ENCODE measurements at places on chromosomes 7 and 10.

DNA sequence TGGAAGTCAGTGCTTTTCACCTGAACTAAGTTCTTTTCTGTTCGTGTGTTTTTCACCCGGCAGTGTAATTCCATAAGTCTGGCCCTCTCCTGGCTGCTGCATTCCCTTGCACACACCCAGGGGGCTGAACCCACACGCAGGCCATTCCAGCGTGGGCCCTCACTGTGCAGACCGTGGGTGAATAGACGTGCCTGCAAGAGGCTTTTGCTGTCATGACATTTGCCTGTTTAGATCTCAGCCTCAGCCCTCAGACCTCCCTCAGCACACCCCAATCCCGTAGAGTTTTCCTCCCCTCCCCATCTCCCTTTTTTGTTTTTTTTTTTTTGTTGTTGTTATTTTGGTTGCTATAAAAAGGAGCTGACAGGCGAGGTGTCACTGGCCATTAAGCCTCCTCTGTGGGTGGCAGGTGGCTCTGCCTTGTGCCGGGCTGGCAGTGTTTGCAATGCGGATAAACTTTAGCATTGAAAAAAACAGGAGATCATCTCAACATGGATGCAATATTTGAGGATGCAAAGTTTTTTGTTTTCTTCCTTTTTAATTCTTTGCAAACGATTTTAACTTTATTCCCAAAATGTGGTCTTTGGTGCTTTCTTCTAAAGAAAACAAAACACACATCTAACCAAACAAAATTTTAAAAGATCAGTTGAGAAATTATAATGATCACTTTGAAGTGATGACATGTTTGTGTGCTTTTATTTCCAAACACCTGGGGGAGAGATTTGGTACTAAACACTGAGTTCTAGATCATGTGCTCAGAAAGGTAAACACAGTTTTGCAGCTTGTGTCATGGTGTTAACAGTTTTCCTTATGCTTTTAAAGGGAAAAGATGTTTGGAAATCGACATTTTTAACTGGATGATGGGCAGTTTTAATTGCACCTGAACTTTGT lies 58.8 kb downstream of the WDR37 start:
- no peak for DNase-seq

- no peak for DNase-seq
Observed at GRCh38 chr7:129721068-129721467, 109.5 kb downstream of the NRF1 start.

GRCh38 chr10:62010366-62010765 lies 108.9 kb downstream of the ARID5B start:
- DNase-seq, result no peak

- no peak for DNase-seq
Observed at GRCh38 chr10:43825421-43825820, 176.7 kb upstream of the ZNF32 start.

DNA sequence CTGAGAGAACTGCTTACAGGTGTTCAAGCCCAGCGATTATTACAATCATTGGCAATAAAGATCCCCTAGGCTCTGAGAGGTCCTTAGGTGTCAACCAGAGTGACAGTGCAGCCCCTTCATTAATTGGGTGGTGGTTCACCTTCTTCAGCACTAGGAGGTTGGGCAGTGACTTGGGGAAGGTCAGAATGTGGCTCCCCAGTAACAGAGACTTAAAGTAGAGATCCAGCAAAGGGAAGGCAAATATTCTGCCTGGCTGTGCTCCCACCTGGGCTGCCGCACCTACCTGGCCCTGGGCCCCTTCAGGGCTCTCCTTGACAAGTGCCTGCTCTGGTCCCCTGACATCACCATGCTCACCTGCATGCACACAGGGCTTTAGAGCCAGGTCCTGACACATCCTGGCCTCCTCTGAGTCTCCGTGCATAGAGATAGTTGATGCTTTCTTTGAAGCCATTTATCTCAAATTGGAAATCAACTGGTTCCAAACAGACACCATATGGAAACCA lies 1.9 kb downstream of the CLRN3 start:
- DNase-seq, result no peak

DNA sequence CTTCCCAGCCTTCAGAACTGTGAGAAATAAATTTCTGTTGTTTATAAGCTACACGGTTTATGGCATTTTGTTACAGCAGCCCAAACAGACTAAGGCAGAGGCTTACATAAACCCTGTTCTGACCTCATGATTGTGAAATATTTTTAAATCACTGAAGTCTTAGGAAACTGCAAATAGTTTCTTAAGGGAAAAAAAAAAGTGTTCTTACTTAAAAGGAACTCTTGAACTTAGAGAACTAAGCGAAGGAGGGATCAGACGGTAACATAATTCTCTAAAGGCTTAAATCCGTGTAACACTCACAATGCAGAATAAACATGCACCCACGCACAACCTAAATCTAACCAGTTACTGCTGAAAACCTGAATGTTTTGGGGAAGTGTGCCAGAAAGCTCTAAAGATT lies 749.1 kb upstream of the LRRTM3 start:
- no peak for DNase-seq

DNA sequence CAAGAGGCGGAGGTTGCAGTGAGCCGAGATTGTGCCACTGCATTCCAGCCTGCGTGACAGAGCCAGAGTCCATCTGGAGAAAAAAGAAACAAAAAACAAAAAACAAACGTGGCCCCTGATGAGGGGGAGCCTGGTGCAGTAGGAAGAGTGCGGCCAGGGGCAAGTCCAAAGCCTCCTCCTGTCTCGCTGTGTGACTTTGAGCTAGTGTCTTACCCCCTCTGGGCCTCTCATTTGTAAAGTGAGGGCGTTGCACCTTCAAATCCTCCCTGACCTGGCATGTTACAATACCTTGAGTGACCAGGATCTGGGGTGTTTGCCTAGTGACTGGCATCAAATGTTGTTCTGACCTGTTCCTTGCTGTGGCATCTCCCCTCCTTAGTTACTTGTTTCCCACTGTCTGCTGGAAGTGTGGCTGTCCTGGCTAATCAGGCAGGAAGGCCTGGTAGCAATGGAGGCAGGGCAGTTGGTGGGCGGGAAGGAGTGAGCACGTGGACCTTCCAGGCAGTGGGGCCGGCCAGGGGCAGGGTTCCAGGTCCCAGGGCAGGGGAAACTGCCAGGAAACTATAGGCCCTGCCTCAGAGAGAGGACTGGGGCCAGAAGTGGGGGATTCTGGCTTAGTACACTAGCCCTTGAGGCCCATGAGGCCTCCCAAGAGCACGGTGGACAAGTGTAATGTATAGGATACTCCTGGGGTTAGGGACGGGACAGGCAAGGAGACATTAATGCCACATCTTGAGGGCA lies 24.5 kb upstream of the GOLGA7B start:
- DNase-seq, result no peak

DNA sequence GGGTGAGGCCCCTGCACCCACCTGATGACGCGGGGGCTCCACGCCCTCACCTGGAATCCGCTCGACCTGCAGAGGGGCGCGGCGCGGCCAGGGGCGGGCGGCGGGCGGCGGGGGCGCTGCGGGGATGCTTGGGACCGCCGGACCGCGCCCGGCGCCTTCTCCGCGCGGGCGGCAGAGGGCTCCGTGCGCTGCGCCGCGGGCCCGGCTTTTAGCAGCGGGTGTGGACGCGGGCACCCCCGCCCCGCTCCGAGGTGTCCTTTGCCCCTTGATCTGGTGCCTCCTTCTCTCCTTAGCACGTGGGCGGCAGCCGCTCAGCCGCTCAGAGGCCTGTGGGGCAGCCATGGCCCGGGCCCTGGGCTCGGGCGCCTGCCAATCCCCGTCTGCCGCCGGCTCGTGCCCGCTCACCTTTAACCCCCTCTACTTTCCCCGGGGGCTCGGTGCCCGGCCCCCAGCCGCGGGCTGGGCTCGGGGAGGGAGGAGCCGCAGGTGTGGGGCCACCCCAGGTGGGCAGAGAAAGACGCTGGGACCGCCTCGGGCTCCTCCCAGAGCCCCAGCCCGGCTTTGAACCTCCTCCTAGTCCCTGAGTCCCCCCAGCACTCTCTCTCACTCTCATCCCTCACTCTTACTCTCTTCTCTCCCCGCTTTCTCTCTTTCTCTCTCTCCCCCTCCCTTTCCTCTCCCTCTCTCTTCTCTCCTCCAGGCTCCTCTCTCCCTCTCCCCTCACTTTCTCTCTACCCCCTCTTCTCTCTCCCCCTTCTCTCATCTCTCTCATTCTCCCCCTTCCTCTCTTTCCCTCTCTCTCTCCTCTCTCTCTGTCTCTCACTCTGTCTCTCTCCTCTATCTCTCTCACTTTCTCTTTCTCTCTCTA lies 19.7 kb upstream of the VPS37D start:
- no peak for DNase-seq

GRCh38 chr7:155247479-155248365 lies 50.0 kb upstream of the INSIG1 start:
- no peak for DNase-seq

DNA sequence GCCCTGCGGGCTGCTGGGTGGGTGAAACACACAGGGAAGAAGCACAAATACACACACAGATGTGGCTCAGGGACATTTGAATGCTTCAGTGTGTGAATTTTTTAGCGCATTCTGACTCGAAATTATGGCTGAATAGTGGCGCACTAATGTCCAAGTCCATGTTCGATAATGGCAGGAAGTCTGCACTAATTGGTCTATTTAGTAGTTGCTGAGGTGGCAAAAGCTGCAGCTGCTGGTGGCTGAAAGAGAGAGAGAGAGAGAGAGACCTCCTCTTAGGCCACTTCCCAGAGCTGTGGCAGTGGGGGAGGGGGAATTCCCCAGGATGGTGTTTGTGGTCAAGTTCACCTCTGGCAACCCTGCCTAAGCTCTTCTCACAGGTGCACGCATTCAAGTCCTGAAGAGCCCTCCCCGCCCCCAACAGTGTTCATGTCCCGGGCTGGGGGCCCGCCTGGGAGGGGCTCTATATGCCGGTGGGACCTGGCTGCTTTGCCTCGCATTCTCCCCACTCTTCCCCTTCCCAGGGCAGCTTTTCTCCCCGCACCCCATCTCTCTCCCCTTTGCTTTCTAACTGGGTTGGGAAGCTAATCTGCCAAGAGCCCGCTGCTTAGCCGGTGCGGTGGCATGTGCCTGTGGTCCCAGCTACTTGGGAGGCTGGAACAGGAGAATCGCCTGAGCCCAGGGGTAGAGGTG lies 6.0 kb upstream of the MNX1 start:
- no peak for DNase-seq

DNA sequence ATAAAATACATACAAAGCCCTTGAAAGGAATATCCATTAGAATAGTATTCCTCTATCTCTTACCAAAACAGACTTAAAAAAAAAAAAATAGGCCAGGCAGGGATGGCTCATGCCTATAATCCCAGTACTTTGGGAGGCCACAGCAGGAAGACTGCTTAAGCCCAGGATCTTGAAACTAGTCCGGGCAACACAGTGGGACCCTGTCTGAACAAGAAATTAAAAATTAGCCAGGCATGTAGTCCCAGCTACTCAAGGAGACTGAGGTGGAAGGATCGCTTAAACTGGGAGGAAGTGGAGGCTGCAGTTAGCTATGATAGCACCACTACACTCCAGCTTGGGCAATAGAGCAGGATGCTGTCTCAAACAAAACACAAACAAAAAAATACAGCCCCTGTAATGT lies 9.6 kb downstream of the PDLIM1 start:
- no peak for DNase-seq

DNA sequence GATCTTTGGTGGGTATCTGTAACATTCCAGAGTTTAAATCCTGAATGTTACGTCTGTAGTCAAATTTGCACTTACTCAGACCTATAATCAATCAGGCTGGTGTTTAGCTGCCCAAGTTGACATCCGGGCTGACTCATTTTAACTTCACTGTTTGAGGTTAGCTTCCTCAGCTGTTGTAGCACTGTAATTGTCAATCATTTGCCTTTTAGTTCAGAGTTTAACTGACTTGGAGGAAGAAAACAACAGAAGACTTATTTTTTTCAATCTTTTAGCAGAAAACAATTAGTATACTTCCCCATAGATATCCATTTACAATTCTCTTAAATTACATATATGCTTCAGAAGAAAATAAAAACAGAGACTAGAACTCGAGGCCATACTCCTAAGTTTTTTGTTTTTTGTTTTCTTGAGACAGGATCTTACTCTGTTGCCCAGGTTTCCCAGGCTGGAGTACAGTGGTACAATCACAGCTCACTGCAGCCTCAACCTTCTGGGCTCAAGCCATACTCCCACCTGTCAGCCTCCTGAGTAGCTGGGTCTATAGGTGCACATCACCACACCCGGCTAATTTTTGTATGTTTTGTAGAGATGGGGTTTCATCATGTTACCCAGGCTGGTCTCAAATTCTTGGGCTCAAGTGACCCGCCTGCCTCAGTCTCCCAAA lies 38.5 kb upstream of the LRRC17 start:
- DNase-seq, result peak; percentile 13

GRCh38 chr7:21617513-21617912 lies 74.7 kb downstream of the DNAH11 start:
- no peak for DNase-seq

DNA sequence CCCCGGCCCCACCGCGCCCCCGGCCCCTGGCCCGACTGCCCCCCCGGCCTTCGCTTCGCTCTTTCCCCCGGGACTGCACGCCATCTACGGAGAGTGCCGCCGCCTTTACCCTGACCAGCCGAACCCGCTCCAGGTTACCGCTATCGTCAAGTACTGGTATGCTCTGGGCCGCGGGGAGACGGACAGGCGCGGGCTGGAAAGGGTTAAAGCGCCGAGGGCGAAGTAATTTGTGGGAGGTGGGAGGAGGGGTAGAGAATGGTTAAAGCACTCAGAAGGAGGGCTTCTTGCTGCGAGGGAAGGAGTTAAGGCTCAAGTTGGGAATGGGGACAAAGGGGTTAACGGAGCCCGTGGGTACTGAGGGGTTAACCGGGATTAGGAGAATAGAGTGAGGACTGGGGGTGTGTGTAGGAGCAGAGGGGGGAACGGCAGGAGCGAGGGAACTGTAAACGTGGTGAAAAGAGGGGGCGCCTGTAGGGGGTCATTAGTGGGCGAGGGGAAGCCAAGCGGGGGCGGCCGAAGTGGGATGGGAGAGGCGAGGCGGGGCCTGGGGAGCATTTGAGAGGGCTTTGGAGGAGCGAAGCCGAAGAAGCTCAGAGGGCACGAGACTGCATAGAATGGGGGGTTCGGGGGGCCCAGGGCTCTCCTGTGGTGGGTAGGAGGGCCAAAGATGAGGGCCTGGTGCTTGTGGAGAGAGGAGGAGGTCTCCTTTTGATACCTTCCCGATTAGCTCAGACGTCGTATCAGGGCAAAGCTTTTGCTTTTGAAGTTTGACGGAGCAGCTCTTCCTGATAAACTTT lies 605 bp downstream of the SUFU start:
- DNase-seq, result peak; percentile 38

DNA sequence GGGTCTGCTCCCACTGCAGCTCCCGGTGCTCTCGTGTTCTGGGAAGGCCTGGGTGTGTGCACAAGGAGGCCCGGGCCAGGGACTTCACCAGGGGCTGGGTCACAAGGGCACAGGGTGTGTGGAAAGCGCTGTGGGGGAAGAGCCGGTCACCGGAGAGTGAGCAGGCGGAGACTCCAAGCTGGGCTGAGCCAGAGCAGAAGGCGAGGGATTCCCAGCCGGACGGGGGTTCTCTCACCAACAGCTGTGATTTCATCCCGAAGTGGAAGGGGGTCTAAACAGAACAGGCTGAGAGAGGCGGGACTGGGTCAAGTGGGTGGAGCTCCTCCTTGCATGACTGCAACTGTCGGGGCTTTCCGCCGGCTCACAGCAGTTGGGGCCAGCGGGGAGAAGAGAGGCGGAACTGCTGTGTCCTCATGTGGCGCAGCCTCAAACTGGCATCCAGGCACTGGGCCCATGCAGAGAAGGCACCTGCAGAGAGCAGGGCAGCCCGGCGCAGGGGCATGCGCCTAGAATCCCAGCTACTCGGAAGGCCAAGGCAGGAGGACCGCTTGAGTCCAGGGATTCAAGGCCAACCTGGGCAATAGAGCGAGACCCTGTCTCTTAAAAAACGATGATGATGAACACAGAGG lies 7.6 kb upstream of the ORAI2 start:
- DNase-seq, result no peak

- DNase-seq, result no peak
Observed at GRCh38 chr10:22997096-22997495, 69.2 kb downstream of the ARMC3 start.

- no peak for DNase-seq
Observed at GRCh38 chr10:42652858-42653257, 14.5 kb upstream of the ZNF33B start.
